Stimulated activated CD4-positive, alpha-beta T cell treated with anti-CD3 and anti-CD28 coated beads, Interleukin-4, amount 100 ng/mL, for 1 hour (primary cell): ENCODE measurements at places on chromosomes 1 and 21.
A peak's percentile ranks its signal among the peaks of the same experiment; 100 is the strongest.

DNA sequence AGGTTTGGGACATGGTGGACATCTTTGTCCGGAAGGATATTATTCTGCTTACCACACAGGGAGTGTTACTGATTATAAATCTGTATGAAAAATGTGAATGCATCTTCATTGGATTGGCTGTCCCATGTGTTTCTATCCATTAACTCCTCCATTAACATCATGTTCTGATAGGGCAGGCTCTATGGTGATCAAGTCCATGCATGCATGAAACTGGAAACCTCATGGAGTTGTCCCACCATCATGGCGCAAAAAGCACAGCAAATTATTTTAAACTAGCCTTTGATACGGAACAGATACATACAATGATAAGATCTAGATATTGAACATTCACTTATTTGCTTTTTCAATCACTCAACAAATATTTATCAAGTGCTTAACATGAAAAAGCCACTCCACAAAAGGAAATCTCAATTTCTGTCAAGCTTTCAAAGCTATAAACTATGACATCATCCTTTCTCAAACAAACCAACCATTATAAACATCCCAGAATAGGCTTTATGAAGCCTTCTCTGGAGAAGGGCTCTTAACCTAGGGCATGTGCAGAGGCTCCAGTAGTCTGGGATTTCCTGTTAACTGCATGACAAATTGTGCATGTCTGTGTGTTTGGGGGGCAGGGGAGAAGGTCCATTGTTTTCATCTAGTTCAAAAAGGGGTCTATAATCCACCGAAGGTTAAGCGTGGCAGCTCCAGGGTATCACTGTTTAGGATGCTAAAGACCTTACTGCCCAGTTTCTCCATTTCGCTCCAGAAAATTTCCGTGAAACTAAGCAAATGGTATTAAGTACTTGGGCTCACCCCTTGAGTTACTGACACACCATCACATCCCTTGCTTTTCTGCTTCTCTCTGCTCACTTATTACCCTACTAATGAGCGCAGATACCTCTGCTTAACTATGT lies 46.1 kb downstream of the ADAMTS1 start:
- no peak for DNase-seq

GRCh38 chr1:149936992-149937705 lies 470 bp upstream of the MTMR11 start:
- no peak for DNase-seq

- no peak for DNase-seq
These were observed 24.1 kb upstream of the CYP4A22 start for GRCh38 chr1:47113178-47113577.

DNA sequence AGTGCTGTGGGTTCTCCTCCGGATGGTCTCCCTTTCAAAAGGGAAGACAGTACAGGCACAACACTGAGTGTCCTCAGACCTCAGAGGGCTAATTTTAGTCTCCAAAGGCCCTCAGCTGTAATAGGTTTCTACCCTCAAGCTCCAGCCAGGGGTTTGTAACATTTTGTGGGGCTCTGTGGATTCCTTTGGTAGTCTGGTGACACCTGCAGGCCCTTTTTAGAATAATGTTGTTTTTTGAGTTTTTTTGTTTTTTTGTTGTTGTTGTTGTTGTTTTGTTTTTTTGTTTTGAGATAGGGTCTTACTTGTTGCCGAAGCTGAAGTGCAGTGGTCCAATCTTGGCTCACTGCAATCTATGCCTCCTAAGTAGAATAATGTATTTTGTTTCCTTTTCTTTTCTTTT lies 15.0 kb upstream of the TMEM201 start:
- no peak for DNase-seq

- no peak for DNase-seq
These were observed at the start of gene PRDX6 for GRCh38 chr1:173477286-173478093. PRDX6 (plus strand) TSS chr1:173477335; CDS start chr1:173477398, 63 bp downstream.

DNA sequence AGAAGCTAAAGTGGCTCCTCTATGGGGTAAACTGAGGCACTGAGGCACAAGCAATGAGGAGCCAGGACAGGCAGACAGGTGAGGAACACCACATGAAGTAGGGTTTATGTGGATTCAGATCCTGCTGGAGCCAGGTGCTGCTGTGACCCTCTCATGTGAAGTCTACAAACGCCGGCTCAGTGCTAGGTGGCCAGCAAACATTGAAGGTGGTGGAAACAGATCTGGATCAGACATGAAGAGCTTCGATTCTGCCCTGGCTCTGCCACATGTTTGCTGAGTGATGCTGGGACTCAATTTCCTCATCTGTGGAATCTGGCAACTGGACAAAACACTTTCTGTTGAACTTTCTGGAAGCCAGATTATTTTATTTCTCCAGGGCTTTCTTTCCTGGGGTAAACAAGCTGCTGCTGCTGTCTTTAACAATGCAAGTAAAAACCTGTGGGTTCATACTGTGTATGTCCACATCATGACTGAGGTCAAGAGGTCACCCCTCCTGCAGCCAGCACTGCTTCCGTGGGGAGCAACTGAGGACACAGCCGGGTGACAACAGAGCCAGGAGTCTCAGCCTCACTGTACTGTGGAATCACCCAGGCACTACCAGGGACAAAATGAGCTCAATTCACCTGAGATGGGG lies 33.3 kb downstream of the HMGB4 start:
- DNase-seq = no peak

DNA sequence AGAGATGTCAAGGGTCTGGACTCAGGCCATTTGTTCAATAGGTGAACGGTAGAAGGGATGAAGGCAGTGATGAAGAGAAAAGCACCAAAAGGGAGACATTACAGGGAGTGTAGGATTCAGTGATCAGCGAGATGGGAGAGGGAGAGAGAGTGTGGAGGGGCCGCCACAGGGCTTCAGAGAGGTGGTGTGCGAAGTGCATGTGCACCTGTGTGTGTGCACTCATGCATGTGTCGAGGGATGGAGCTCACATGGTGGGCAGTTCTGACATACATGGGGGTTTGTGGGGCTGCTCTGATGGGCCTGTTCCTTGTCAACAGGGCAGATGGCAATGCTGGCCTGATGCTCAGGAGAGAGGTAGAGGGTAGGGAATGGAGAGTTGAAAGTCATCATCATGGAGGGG lies 11.4 kb upstream of the KCNA2 start:
- no peak for DNase-seq

- no peak for DNase-seq
These were observed 121.3 kb downstream of the HFM1 start for GRCh38 chr1:91283421-91283726.

DNA sequence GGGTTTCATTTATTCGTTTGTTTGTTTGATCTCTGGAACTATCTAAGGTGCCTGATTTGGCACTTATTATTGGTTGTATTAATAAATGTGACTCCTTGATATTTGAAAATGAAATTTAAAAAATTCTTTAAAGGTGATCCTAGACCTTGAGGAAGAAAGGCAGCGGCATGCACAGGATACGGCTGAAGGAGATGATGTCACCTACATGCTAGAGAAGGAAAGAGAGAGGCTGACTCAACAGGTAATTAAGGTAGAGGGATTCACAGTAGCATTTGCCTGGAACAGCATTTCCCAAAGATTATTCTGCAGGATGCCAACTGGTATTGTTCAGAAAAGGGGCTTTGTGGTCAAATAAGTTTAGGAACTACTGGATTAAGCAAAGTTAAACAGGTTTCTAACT lies 54.4 kb upstream of the WNT2B start:
- DNase-seq = no peak

- DNase-seq = no peak
These were observed 110.1 kb downstream of the FOXD2 start for GRCh38 chr1:47547753-47548573.

DNA sequence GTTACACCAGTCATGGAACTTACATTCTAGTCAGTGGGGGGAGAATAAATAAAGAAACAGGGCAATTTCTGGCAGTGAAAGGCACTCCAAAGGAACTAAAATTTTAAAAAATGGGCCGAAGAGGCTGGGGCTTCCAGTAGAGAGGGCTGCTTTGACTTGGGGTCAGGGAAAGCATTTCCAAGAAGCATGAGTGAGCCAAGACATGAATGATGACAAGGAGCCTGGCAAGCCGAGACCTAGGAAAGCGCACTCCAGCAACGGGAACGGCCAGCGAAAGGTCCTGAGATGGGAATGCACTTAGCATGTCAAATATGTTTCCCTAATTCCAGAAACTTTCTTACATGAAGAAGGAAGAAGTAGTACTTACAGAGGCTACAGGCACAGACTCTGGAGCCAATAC lies 95.4 kb upstream of the NGF start:
- no peak for DNase-seq

- DNase-seq = peak; percentile 31
These were observed 361 bp downstream of the DDAH1 start for GRCh38 chr1:85464497-85465098.

- DNase-seq = no peak
These were observed 9.1 kb upstream of the IFI16 start for GRCh38 chr1:159000625-159001024.

DNA sequence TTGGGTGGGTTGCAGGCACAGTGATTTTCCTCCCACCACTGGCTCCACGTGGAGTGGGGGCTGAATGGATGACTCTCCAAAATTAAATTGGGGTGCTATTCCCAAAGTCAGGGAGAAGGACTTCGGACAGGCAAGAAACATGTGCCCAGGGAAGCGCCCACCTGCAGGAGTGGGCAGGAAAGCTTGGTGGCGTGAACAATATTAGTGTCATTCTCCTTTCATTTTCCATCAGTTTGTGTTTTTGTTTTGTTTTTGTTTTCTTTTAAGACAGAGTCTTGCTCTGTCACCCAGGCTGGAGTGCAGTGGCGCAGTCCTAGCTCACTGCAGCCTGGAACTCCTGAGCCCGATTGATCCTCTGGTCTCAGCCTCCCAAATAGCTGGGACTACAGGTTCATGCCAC lies 30.1 kb downstream of the TOMM20 start:
- DNase-seq = no peak

DNA sequence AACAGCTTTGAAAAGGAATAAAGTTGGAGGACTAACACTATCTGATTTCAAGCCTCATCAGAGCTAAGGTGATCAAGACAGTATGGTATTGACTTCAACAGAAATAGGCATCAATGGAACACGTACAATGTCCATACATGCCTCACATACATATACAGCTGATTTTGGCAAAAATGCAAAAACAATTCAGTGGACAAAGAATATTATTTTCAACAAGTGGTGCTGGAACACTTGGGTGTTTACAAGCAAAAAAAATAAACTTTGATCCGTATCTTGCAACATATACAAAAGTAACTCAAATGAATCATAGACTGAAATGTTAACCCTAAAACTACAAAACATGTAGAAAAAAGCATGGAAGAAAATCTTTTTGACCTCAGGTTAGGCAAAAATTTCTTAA lies 141.9 kb upstream of the ZC3H11B start:
- DNase-seq = no peak

DNA sequence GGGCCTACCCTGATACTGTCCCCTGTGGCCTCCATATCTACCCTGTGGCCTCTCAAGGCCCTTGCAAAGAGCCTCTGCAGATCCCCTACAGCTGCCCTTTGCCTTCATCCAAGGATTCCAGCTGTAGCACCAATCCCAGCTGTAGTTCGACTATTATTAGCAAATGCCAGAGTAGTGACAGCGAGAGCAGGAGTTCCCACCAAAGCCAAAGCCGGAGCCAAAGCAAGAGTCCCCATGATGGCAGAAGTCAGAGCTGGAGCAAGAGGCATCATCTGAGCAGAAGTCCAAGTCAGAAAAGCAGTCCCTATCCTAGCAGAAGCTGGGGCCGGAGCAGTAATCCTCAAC lies 2.7 kb downstream of the NSUN4 start:
- no peak for DNase-seq

DNA sequence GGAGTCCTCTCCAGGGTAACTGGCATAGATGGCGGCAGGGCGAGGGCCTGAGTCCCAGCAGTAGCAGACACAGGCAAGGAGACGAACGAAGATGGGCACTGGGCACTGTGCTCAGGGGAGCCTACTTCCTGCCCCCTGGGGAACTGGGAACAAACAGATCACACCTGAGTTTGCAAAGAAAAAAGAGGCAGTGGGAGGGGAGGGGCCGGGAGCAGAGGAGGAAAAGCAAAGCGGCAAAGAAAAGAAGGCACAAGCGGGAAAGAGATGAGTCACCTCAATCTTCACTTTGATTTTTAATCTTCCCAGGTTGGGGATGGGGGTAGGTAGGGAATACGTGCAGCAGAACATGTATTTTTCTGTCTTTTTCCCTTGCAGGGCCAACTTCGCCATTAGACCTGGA lies 44.0 kb downstream of the ZSCAN20 start:
- DNase-seq = no peak

DNA sequence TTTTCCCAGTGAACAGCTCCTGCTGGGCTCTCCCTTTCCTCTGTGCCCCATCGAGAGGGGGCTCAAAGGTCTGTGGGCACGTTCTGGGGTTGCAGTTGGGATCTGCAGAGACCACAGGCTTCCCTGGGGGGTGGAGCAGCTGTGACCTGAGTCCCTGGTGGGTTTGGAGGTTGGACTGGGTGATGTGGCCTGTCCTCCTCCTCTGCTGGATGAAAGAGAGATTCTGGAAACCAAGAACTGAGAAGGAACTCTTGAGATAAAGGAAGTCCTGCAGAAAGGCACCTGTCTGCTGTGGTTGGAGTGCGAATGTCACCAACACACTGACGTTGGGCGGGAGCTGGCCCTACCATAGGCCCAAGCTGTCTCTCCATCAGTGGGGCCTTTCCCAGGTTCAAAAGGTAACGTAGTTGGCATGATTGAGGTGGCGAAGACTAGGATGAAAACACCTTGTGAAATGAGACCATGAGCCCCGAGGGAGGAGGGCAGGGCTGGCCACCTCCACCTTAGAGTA lies 35.8 kb upstream of the ETV3 start:
- DNase-seq = no peak

DNA sequence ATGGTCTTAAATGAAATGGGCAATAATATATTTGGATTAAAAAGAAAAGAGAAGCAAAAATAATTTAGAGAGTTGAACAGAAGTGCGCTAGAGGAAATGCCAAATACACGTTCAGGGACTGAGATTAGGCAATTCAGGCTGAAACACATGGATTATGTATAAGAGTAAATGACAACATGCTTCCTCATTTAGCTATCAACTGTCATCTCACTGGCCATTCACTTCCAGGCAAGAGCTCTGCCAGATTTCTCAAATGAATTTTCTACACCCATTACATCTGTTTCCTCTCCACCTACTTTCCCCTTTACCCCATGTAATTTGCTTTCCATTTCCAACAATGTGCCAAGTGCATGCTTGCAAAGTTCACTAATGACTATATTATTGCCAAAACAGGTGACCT lies 582.4 kb downstream of the LTN1 start:
- DNase-seq = no peak

DNA sequence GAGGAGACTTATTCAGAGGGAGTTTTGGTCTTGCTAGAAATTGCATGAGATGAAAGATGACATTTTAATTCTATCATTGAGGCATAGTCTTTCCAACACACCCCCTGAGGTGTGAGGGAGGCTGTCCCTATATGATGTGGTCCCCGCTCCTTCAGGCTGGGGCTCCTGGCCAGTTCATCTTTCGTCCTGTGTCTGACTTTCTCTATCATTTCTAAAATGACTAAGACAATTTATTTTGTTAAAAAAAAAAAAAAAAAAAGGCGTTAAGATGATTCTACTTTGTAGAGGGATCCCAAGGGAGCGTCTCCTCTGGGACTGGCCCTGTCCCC lies 50.5 kb downstream of the PRKCZ start:
- DNase-seq = no peak
